DMS79 treated with DMSO at 0.1 percent for 48 hours (cell line): ENCODE measurements at places on chromosomes 1 and 21.

GRCh38 chr1:54836594-54836993 is 35.5 kb upstream of the TTC22 start:
- DNase-seq, result no peak

DNA sequence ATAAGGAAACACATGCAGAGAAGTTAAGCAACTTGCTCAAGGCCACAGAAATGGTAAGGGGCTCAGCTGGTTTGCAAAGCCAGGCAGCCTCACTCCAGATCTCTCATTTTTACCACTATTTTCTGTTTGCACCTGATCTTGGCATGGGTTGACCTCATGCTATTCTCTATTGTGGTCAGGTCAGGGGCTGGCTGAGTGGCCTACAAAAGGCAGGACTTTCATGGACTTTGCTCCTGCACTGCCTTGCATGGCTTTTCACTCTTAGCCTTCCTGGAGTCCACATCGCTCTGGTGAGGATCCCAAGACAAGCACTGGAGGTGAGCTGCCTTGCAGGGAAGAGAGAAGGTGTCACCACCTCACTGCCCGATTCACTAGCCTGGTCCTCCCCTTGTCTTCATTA is 56.8 kb upstream of the CSF3R start:
- no peak for DNase-seq

DNA sequence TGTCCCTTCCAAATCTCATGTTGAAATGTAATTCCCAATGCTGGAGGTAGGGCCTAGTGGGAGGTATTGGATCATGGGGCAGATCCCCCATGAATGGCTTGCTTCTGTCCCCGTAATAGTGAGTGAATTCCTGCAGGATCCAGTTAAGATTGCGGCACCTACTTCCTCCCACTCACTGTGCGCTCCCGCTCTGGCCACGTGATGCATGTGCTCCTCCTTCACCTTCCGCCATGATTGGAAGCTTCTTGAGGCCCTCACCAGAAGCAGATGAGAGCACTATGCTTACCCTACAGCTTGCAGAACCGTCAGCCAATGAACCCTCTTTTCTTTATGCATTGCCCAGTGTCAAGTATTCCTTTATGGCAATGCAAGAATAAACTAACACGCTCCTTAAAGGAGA is 14.9 kb upstream of the RAB3GAP2 start:
- DNase-seq, result no peak

GRCh38 chr21:29975776-29976175 is 36.0 kb upstream of the GRIK1 start:
- no peak for DNase-seq

DNA sequence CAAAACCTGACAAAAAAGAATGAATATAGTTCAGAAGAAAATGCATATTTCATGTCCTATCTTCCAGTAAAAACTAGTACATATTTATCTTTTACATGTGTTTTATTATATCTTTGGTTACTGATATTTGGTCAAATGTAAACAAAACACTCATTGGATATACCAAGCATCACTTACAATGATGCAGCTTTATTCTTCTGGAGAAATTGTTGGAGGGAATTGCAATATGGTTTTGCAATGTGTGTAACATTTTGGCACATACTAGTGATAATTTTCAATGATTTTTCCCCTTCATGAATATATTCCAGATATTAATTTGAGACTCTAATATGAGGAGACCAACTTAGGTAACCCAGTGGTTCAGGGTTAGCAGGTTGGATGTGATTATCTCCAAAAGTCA is 146.1 kb downstream of the ZC3H11B start:
- DNase-seq, result no peak

DNA sequence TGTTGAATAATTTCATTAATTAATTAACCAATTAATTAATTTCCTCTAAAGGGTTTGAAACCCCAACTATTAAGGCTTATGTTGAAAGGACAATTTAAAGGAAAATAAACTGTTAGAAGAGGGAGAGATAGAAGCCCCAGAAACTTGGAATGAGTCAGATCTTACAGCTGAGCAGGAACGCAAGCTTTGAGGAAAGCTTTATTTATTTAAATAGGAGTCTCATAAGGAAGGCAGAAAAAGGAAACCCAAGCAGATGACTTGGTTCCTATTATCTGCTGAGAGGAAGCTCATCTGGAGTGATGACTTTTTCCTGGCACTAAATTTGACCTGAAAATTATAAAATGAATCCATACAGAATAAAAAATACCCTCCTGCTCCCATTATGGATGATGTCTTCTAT is 105.1 kb downstream of the ROR1 start:
- no peak for DNase-seq

- no peak for DNase-seq
Measured at GRCh38 chr1:79043506-79043905, 37.0 kb upstream of the ADGRL4 start.

DNA sequence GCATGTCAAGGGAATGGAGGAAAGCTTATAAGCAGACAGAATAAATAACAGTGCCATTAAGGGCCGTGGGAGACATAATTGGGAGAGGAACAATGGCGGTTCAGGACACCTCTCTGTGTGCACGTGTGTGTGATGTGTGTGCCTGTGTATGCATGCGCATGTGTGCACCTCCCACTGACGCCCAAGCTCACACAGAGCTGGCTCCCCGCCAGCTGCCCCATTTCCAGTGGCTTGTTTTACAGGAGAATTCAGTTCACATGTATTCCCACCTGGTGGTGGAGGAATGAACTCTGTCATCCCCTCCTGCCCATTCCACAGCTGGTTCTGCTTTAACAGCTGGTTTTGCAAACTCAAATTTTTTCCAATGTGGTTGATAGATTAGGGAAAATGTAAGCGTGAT is 262.2 kb downstream of the AJAP1 start:
- DNase-seq, result no peak

DNA sequence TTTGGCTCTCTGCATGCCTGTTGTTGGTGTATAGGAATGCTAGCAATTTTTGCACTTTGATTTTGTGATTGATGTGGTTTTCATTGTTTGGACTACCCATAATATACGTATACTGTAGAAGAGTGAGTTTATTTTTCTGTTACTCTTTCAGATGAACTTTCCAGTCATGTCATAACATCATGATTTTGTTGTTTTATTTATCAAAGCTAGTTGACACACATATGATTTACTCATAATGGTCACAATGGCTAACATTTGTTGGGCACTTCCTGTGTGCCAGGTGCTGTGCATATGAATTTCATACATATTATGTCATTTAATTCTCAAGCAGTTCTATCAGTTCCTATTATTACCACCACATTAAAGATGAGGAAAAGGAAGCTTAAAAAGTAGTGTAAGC is 98.1 kb upstream of the GUCA2B start:
- DNase-seq, result no peak

GRCh38 chr21:44354775-44355771 is 1.7 kb downstream of the TRPM2 start:
- DNase-seq, result no peak

DNA sequence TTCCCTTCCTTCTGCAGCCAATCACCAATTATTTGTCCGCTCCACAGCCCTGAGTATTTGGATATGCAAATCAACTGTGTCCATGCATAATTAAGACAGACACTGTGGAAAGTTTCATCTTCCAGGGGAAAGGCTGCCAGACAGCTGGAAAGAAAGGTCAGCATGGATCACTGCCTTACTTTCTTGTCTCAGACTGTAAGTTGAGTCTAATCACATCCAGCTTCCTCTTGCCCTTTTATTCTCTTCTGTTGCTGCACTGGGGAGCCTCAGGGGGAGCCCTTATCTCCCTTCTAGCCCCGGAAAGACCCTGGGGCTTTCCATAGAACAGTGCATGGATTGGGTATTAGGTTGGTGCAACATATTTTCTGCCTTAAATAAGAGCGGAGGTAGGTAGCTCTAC is 182.9 kb downstream of the OMA1 start:
- DNase-seq, result no peak

DNA sequence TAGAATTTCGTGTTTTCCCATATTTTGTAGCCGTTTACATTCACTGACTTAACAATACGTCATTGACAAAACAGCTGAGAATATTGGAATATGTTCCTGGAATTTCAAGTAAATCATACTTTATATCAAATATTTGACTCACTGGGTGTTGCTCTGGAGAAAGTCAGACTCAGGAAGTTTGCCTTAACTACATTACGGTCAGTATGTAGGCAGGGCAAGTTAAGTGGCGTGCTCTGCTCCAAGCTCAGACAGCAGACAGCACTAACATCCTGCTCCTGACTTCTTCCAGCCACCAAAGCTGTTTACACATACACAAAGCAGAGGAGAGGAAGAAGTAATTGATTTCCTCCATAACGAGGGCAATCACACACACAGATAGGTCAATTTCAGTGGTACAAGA is 414.6 kb downstream of the LRRIQ3 start:
- no peak for DNase-seq

DNA sequence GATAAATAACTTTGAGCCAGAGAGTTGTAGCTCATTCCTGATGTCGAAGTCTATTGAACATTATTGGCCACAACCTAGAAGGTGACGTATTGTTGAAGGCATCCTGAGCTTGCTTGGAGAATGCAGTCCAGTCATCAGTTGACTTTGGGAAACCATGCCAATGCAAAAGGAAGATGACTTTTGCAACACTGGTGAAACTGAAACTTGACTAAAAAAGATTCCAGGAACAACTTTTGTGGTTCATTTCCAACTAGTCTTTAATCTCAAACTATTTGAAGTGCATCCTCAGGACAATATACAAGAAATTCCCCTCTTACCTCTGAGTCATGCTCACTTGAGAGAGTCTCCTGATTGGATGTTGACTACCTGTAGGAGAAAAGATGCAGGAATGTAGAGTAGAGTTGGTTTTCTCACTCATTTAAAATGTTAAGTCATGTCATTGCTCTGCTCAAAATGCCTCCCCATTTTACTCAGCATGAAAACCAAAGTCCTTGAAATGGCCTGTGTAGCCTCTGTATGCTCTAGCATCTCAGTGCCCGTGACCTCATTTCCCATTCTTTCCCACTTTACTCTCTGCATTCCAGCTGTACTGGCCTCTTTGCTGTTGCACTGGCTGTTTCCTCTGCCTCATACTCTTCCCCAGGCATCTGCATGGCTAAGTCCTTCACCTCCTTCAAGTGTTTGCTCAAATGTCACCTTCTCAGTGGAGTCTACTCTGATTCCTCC is 24.4 kb upstream of the LEPR start:
- no peak for DNase-seq

- no peak for DNase-seq
Measured at GRCh38 chr21:14673649-14674048, 127.5 kb upstream of the SAMSN1 start.

DNA sequence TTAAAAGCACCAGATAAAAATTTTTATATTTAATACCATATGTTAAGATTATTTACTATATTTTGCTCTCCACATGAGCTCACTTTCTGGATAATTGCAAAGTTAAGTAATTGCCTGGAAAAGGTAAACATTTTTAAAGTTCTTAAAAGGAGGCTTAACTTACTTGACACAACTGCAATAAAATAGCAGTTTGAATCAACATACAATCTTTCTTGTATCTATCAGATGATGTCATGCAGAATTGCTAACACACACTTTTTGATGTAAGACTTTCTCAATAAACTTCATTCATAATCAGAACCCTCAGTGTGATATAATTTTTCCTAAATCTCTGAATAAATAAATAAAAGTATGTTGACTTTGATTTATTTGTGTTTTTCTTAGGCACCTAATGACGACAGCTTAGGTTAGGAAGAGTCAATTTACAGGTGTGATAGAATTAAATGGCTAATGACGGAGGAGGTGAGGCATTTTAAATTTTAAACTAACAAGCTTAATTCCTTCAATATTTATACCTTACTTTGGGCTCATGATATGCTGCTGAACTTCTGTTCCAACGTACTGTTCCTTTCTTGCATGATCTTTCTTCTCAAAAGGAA is 99.5 kb downstream of the LYPLAL1 start:
- DNase-seq, result no peak

DNA sequence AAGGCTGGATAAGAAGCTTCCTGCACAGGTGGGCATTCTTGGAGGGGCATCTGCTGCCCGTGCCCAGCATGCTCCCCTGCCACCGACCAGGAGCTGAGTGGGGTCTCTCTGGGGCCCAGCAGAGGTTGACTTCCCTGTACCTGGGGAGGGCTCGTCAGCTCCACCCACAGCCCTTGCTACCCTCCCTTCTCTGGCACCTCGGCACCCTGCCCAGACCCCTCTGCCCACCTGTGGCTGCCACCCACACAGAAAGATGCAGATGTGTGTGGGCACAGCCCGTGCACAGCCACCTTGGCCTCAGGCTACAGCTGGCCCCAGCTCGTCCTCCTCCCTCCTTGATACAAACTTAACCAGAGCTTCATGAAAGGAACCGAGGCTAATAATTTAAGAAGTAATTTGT is 241.2 kb upstream of the VAMP3 start:
- DNase-seq, result no peak

GRCh38 chr21:45551783-45552695 is 9.8 kb upstream of the SLC19A1 start:
- no peak for DNase-seq

GRCh38 chr1:77639056-77639455 is 43.4 kb downstream of the ZZZ3 start:
- no peak for DNase-seq

GRCh38 chr1:66778969-66779368 is 22.1 kb downstream of the INSL5 start:
- no peak for DNase-seq

DNA sequence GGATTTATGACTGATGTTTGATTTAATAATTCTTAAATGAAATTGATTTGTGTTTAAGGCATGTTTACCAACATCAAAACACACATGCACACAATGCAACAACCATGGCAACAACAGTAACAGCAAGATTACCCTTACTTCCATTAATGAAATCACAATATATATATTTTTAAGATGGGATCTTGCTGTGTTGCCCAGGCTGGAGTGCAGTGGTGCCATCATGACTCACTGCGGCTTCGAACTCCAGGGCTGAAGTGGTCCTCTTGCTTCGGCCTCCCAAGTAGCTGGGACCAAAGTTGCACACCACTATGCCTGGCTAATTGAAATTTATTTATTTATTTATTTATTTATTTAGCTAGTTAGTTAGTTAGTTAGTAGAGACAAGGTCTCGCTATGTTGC is 27.7 kb downstream of the NEK7 start:
- DNase-seq, result no peak

DNA sequence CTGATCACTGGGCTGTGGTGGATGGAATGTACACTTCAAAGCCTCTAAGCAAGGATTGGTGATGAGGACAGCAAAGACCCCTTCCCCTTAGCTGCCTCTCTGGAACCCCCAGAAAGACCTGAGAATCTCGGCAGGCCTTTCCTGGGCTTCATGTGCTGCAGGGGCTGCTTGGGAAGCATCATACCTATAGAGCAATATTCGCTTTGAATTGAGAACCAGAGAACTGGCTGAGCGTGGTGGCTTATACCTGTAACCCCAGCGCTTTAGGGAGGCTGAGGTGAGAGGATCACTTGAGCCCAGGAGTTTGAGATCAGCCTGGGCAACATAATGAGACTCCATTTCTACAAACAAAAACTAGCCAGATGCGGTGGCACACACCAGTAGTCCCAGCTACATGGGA is 22.0 kb downstream of the CSF1 start:
- no peak for DNase-seq

- peak; percentile 85 for DNase-seq
Measured at GRCh38 chr1:205335692-205336091, 14.1 kb upstream of the NUAK2 start.

DNA sequence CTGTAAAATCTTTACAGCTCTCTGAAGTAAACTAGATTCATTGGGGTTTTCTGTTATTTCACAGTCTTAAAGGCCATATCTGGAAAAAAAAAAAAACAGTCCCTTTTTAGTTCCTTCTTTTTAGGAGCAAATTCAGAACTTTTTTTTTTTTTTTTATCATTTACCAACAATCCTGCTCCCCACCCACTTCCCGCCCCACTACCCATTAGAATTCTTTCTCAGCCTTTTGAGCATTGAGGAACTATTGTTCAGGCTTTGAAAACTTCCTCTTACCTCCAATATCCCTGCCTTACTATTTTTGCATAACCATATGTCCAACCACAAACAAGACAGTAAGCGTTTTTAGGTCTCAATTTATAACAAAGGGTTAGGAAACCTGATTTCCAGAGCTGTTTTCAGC is 330.1 kb downstream of the PLPP3 start:
- no peak for DNase-seq
